ENCODE measurements at places on chromosomes 12 and 14.
A peak's percentile ranks its signal among the peaks of the same experiment; 100 is the strongest.

DNA sequence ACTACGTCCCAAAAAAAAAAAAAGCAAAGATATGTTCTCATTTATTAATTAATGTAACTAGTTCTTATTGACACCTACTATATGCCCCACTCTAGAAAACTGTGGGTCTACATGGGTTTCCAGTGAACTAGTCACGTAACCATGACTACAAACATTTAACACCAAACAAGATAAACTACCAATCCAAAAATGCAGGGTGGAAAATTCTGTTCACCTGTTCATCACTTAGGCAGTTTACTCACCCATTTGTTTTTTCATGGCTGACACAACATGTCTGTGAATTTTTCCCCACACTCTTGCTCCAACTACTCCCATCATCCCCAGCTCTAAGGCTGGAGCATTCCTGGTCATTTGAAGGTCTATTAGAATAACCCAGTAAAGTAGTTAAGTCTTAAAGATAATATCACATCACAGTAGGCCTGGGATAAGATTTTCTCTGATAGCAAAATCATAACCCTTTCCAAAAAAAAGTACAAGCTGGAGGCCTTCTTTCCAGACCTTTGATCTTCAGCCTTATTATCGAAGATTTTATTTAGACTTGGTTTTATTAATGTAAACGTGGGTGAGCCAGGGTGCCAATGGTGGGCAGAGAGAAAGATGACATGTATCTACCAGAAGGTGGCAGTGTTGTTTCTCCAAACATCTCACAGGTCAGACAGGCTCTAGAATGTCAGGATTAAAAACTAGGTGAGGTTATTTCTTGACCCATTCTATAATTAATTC, 61.6 kb upstream of the DAAM1 start:
- peak; percentile 4 for DNase-seq

DNA sequence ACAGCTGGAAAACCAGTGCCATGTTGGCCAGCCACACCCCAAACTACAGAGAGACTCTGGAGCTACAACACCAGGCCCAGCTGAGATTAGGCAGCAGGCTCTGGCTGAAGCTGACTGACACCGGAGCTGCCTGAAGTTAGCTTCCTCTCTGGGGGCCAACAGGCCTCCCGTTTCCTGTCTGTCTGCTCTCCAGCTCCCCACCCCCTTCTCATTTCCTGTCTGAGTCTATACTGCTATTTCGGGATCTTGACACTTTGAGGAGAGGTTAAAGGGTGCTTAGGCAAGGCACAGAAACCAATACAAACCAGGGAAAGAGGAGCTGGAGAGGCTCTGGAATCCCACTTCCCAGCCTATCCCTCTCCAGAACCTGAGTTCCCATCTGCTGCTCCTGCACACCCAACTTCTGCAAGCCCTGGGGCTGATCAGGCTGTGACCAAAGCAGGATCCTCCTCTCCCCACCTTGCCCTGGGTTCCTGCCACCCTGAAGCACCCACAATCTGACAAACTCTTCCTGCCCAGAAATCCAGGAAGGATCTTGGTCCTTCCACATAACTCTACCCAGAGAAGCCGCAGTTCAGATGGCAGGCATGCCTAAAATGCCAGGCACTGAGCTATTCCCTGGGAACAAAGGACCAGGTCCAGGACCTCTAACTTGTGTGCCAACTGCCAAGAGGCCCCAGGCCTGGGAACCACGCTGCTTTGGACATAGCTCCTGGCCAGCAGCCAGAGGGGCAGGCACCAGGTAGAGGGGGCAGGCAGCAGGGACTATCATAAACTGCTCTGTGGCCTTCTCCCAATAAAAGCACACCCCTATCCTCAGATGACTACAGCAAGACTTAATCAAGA, 39.9 kb downstream of the PRPF40B start:
- DNase-seq: peak; percentile 69

DNA sequence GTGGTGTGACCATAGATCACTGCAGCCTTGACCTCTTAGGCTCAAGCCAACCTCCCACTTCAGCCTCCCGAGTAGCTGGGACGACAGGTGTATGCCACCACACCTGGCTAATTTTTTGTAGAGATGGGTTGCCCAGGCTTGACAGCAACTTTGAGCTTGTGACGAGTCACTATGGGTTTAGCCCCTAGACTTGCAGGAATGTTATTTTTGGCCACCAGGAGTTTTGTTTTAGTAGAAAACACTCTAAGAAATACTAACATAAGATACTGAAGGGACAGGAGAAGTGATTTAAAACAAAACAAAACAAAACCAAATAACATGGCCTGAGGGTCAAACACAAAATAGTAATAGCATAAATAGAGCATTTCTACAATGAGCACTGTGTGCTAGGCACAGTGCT, 26.4 kb downstream of the SETD3 start:
- no peak for DNase-seq

- DNase-seq: no peak
Measured at GRCh38 chr14:32384464-32384863, 55.4 kb downstream of the AKAP6 start.

DNA sequence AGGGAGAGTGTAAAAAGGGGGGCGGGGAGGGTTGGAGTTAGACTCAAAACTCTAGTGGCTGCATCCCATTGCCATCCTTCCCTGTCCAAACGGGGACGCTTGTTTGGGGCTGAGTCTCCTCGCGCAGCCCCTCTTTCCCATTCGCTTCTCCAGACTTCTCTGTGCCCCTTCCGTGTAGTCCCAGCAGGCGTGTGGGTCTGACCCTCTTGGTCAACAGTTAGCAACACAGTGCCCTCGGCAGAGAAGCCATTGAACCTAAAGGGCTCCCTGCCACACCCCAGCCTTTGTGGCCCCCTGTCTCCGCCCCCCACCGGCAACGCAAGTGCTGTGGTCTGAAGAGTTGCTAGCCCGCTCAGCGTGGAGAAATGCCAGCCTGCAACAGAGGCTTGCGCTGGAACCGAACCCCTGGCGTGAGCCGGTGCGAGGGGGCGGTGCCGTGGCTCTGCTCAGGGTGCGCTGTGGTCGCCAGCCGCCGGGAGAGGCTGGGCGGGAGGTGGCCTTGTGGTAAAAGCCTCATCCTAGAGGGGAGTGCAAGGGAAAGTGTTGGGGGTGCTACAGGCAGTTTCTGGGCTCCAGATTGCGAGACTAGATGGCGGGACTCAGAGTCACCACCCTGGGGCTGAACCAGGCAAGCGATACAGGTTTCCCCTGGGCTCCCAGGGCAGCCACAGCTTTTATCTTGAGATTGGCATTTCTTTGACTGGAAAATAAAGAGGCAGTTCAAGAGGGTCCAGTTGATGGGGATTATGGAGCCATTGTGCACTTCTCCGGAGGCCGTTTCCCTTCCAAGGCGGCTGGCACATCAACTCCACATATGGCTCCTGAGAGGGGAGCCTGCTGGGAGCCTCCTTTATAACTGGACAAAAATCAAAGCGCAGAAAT, 2.1 kb downstream of the PLXNC1 start:
- peak; percentile 33 for DNase-seq

DNA sequence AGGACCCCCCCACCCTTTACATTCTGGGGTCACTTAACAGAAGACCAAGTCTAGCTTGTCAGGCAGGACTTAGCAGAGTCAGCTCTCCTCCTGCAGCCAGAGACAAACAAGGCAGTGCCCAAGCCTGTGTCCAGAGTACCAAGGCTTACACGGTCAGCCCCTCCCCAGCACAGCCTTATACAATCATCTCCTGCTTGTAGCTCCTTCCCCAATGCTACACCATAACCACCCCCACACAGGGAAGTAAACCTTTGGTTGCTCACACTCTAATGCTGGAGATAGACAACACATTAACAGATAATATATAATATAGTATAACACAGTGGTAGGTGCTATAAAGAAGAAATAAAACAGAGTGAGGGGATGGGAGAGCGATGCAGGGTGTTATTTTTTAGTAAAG, 175.4 kb upstream of the PWP1 start:
- no peak for DNase-seq

DNA sequence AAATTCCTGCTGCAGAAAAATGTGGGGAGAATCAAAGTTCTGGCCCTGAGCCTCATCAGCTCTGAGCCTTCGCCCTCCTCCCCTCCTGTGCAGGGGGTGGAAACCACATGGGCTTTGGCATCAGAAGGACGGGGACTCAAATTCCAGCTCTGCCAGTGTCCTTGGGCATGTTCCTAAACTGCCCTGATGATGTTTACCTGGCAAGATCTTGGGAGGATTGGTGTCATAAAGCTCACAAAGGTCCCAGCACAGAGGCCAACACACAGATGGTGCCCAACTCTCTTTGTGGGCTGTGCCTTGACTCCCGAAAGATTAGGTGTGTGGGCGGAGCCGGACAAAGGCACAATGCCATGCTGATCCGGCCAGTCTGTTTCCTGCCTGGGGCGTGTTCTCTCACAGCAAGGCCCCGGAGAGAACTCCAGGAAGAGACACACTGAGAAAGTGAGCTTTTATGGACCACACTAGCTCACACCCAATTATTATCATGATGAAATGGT, 20.5 kb upstream of the CLMN start:
- no peak for DNase-seq

- no peak for DNase-seq
Measured at GRCh38 chr12:125121106-125121505, 55.9 kb downstream of the AACS start.

DNA sequence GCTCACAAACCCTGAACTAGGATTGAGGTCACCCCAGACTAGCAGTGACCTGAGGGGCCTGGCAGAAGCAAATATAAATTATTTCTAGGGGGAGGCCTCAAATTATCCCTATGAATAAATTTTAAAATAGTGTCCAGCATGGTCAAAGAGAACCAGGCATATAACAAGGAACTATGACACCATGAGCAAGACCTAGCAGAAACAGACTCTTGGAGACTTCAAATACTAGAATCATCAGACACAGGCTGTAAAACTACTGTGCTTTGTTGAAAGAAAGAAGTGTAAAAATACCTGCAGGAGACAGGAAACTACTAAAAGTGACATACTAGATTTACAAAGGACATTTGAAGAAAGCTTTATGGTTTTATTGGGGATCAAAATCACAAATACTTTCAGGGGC, 3.2 kb upstream of the BCL7A start:
- DNase-seq: no peak

DNA sequence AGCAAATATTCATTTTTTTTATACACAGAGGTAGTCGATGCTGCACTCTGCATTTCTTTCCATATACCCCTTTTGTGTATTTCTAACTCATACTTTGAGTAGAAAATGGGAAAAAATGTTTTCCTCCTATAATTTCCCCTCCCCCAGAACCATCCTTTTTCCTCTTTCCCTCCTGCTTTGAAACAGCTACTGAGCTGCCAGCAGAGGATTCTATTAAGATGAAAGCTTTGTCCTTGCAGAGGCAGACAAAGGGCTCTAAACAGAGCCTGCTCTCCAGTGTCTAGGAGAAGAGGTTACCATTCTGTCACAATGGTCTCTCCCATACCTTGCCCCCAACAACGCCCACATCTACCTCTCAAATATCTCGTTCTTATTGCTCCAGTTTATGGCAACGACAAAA, 74.6 kb upstream of the OSBPL8 start:
- DNase-seq: no peak

DNA sequence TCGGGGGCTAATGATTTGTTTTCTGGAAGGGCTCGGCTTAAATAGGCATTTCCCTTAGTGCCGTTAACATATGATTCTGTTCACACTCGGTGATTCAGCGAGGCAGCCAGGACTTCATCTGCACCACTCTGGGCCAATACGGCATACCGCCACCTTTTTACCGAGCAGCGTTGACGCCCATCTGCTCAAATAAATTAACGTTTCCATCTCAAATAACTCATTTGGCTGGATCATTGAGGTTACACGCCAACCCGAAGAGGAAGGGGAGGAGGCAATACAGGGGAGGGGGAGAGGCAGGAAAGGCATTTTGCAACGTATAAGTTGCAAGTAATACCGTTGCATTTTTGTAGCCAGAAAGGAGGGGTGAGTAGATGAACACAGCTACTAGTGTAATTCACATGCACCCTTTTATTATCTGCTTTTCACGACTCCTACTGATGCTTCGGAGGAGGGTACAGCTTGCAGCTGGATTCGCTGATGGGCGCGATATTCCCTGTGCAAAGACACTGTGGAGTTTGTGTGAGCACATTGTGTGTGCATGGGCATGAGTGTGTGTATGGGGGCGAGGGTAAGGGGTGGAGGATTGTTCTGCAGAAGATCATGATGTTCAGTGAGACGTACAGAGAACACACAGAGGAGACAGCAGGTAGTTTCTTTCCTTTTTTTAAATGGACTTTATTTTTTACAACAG, 45.9 kb downstream of the MAP1LC3B2 start:
- DNase-seq: no peak
